ENCODE measurements at places on chromosomes 16 and 17.

DNA sequence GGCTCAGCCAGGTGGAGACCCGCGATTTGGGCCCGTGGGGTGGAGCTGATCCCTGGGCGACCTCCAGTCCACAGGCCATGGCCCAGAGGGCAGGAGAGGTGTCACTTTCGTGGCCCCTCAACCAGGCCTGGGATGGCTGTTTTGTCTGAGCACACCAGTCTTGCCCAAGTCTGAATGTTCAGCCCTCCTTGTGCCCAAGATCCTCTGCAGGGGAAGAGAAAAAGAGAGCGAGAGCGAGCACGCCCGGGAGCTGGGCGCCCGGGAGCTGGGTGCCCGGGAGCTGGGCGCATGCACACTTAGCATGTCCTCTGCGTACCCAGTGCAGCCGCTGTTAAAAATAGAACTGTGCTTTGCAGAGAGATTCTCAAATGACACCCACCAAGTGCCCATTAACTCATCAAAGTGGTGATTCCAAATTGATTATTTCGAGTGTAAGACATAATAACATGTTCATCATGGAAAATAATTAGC, 403.3 kb upstream of the TNRC6C start:
- no peak for DNase-seq

- DNase-seq = no peak
Observed at GRCh38 chr16:82460766-82461165, 166.0 kb upstream of the CDH13 start.

DNA sequence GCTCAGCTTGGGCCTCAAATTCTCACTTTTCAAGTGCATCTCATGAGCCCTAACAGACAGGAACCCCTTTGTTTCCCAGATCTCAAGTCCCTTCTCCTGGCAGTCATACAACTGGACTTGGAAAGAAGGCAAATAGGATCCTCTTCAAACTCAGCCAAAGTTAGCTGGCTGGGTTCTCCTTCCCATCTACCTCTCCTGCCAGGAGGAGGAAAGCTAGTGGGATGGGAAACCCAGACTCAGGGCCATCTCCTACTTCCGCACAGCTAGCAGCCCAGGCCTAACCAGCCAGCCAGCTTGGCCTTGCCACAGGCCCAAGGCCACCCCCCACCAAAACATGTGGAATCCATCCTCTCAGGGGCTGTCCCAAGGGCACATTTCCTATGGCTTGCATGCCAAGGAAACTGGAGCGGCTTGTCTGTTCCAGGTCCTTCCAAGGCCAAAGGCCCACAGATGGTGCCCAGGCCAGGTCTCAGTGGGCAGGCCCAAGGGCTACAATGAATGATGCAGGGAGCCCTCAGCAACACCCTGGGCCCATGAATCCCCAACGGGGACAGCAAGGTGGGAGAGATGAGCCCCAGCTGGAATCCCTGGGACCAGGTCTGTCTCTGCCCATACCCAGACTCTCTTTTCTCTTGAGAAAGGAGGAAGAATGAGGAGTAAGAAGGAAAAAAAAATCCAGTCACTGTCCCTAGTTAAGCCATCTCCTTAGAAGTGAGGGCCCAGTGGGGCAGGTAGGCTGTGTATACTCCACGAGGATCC, 1.7 kb downstream of the SMARCD2 start:
- DNase-seq = no peak

DNA sequence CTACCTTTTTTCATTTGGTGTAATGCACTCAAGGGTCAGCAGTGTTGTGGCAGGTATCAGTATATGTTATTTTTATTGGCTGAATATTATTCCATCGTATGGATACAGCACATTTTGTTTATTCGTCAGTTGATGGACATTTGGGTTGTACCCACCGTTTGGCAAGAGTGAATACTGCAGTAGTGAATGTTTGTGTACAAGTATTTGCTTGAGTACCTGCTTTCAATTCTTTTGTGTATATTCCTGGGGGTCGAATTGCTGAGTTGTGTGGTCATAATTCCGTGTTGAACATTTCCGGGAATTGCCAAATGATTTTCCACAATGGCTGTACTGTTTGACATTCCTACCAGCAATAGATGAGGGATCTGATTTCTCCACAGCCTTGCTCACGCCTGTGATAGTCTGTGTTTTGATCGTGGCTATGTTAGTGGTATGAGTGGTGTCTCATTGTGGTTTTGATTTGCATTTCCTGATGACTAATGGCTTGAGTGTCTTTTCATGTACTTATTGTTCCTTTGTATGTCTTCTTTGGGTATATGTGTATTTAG, 108.4 kb downstream of the OR1D5 start:
- DNase-seq = no peak

- DNase-seq = no peak
Observed at GRCh38 chr17:9200699-9201359, 179.5 kb downstream of the NTN1 start.

DNA sequence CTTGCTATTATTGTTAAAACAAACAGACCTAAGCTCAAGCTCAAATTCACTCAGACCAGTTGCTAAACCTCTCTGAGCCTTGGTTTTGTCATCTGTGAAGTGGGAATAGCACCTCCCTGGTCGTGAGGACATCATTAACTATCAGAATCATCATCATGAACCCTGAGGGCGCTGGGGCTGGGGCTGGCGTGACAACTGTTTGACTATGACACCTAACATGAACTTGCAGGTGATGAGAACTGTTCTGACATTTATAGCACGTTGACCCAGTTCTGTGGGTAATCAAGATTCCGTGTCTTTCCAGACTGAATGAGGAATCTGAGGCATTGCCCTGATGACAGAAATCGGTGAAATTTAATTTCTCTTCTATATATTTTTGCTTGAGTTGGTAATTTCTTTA, 71.3 kb upstream of the CDH5 start:
- DNase-seq = no peak

GRCh38 chr16:89629827-89630610, 16.6 kb downstream of the DPEP1 start:
- DNase-seq = no peak

- peak; percentile 32 for DNase-seq
Observed at GRCh38 chr17:40558890-40559563, 6.2 kb downstream of the CCR7 start.

GRCh38 chr16:85592700-85593493, 20.2 kb upstream of the GSE1 start:
- DNase-seq = no peak

GRCh38 chr17:41959336-41960095, 7.1 kb upstream of the CNP start:
- DNase-seq = peak; percentile 94

DNA sequence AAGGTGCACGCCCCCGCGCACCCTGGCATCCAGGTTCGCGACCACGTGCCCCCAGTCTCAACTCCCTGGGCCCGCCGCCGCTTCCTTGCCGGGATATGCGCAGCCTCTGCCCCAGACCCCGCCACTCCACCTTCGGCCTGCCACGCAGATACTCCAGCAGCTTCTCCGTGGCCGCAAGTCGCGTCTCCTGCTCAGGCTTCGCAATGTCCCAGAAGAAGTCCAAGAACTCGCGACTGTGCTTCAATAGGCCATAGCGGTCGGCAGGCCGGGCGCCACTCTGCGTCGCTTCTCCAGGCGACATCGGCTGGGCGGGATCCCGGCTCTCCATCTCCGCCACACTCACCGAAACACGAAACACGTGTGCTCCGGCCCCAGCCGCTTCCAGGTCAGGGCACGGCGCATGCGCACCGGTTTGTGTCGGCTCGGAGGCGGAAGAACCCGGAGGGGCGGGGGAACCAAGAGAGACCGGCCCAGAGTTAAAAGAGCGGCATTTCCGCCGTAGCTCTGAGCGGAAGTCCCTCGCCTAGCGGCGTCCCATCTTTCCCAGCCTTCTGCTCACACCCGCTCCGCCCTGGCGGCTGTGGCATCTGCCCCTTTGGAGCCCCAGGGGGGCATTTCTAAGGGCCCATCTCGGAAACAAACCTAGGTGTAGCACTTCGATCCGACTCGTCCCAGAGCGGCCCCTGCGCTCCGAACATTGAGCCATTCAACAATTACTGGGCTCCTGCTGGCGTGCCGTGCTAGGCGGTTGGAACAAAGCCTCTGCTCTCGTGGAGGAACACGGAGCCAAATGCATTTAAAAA, at the start of gene MYBBP1A:
Gene MYBBP1A, minus strand, starts transcription at position 388 of the 803 bp plus-strand sequence. Its CDS starts 60 bp downstream, at position 328.
- peak; percentile 97 for DNase-seq

- peak; percentile 82 for DNase-seq
Observed at GRCh38 chr17:81513753-81514488, 1.3 kb upstream of the ACTG1 start.

GRCh38 chr17:80970044-80970761, 21.4 kb upstream of the CHMP6 start:
- DNase-seq = peak; percentile 89

DNA sequence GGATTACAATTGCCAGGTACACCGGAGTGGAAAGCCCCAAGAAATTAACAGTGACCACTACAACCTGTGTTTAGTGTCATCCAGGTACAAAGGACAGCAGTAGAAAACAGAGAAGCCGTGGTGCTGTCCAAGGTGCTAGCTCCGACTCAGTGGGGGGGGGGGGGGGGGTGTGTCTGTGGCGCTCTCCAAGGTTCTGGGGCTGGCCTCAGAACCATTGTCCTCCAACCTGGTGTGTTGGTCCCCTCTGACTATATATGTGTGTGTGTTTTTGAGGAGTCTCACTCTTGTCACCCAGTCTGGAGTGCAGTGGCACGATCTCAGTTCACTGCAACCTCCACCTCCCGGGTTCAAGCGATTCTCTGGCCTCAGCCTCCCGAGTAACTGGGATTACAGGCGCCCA, 5.8 kb upstream of the ZNF23 start:
- no peak for DNase-seq

DNA sequence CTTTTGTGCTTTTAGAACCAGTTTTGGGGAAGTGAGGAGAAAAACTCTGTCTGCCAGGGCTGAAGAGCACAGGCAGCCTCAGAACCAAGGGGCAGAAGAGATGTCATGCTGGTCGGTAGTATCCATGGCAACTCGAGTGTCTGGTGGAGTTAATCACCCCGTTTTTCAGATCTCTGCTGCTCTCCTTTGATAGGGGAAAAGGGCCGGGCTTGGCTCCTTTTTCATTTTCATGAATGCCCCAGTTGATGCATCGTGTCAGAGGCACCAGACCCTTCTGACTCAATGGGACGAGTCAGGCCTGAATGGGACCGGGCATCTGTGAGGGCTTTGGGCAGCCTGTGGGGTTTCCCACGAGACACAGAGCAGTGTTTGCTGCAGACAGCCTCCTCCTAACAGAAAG, 304.6 kb downstream of the ABCC12 start:
- DNase-seq = no peak

DNA sequence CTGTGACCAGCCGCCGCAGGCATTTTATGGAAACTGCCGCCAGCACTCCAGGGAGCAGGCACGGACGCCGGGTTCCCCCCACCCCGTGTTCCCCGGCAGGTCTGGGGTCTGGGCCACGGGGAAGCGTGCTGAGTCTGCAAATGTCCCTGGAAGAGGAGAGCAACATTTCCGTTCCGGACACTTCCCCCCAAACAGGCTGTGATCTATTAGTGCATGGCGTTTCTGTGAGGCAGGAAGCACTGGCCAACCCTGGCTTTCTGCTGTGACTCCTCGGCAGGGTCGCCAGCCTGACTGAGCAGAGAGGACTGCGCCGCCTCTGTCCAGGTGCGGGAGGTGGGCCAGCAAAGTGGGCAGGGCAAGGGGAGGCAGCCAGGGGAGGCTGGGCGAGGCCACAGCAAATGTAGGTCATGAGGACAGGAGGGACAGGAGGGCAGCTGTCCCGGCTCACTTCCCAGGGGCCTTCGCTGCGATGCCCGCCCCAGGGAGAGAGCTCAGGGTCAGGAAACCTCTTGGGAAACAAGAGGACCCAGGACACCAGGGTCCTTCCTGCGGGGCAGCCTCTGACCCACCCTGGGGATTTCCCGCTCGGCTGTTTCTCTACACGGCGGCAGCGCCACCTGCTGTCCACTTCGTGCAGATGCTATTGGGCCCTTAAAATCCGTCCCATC, 9.5 kb downstream of the FOXF1 start:
- DNase-seq = peak; percentile 39

GRCh38 chr17:14732211-14732610, 431.3 kb downstream of the HS3ST3B1 start:
- DNase-seq = no peak

DNA sequence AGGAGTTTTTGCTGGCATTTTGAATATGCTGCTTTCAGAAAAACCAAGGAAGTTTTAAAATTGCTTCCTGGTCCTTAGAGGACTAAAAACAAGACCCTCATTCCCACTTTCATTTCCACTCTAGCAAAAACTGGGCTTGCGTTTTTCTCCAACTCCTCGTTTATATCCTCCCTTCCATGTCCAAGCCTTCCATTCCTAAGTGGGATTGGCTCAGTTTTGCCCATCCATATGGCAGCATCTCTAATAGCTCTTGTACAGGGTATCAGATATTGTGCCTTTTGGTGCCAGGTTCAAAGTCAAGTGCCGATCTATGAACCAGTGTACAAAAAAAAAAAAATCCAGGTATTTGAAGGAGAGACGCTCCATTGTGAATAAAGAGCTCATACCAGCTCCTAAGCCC, 9.9 kb upstream of the TBKBP1 start:
- DNase-seq = no peak

GRCh38 chr16:1530883-1531637, 2.4 kb upstream of the TMEM204 start:
- no peak for DNase-seq

- no peak for DNase-seq
Observed at GRCh38 chr17:46178550-46179214, 14.5 kb downstream of the KANSL1 start.

DNA sequence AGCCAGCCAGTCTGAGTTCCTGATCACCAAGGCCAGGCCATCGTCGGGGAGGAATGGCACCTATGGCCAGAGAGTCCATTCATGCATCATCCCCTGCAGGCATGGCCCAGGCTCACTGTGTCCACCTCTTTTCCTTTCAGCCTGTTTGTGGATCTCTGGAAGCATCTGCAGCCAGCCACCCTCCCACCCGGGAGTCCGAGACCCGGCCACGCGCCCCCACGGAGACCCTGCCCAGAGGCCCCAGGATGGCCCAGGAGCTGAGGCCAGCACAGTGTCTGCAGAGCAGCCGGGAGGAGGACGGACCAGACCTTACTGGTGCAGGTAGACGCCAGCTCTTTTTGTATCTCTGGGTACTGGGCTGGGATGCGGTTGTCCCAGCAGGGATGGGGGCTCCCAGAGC, 245.1 kb upstream of the CIBAR2 start:
- DNase-seq = no peak

- DNase-seq = no peak
Observed at GRCh38 chr17:55444471-55445441, 23.1 kb upstream of the MMD start.

Data from WERI-Rb-1 (cell line).